Activated naive CD8-positive, alpha-beta T cell treated with anti-CD3 and anti-CD28 coated beads for 36 hours (primary cell): ENCODE measurements at places on chromosomes 5 and 9. TPM values are rescaled to one million over a fixed set of nuclear protein-coding genes. Genes with fewer than 3 reads are reported as not detected.

The CAMK4 gene
- 68.0 TPM for total RNA-seq

The ZNF483 gene
- total RNA-seq, result 2.3 TPM

The DBN1 gene
- total RNA-seq, result 106 TPM

The PHF19 gene
- 216 TPM for total RNA-seq

- DNase-seq, result no peak
These were observed 953 bp downstream of the UBE2QL1 start for GRCh38 chr5:6449465-6450158.

- no peak for DNase-seq
These were observed 179.0 kb upstream of the CD180 start for GRCh38 chr5:67375606-67376005.

DNA sequence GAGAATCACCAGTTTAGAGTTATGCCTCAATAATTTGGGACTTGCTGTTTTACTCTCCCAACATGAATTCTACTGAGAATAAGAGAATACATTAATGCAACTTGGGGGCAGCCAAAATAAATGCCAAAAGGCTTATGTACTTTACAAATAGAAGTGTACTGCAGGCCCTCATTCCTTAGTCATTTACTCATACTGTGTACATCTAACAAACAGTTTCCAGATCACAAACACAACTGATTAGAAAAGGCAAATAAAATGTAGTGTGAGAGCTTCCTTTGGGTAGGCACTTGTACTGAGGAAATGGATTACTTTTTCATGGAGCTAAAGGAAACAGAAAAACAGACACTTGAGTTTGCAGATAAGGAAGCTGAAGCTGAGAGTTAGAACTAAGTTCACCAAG is 12.6 kb downstream of the ANKDD1B start:
- DNase-seq, result no peak

GRCh38 chr9:1580215-1580614 is 434.9 kb upstream of the SMARCA2 start:
- no peak for DNase-seq

GRCh38 chr9:37943345-37944265 is 39.7 kb upstream of the SLC25A51 start:
- no peak for DNase-seq

- DNase-seq, result no peak
These were observed 79.0 kb downstream of the GLDC start for GRCh38 chr9:6566409-6567139.

- DNase-seq, result no peak
These were observed 9.8 kb upstream of the GADD45G start for GRCh38 chr9:89594811-89595550.

- DNase-seq, result no peak
These were observed 15.6 kb downstream of the IRF1 start for GRCh38 chr5:132474881-132475496.

DNA sequence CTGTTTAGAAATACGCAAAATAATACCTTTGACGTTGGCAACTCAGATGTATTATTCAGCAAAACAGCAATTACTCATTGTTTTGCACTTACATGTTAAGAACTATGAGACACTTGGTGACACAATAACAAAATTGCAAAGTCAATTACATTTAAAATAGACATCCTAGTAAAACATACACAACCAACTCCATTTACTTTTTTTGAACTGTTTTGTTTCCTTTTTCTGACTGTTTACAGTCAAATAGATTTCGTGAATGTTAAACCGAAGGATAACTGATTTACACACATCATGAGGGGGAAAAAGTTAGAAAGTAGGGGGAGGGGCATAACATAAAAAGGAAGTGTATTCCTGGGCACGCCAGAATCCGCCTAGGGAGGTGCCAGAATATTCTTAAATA is 220.1 kb downstream of the MEF2C start:
- DNase-seq, result no peak
